Fibroblast of skin of back (primary cell): ENCODE measurements at places on chromosomes 3 and 15.

DNA sequence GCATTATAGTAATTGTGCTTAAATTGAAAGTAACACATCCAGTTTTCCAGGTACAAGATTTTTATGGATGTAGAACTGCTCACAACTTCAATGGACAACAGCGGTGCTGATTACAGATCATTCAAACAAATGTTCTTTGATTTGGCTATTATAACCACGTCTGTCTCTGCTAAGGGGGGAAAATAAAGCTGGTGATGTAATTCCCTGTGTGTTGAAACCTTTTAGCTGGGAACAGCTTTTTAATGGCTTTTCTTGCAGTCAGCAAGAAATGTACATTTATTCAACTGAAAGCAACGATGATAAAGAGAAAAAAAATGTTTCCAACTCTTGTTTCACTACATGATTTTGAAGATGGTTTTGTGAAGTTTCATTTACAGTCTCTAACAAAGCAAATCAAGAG lies 431.9 kb upstream of the AGTR1 start:
- DNase-seq, result no peak

- no peak for DNase-seq
These were observed 660 bp upstream of the BCL2L10 start for GRCh38 chr15:52113235-52113634.

- no peak for DNase-seq
These were observed 334.2 kb downstream of the KLF13 start for GRCh38 chr15:31660816-31661215.

DNA sequence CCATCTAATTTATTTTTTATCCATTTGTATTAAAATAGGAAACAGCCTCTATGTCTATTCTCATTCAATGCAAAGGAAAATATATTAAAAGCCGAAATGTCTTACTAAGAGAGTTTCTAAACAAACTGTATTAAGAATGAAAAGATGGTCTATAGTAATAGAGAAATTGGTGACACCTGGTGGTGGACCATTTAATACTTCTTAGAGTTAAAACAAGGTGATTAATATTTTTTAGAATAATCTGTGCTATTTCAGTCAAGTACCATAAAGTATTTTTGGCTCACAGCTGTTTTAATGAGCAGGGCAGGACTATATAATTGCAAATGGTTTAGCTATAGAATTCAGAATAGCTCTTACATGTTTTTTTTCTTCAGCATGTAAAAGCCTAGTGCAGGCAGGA lies 55.7 kb downstream of the SYNPR start:
- DNase-seq, result no peak

- DNase-seq, result no peak
These were observed 422.5 kb upstream of the SEMA6D start for GRCh38 chr15:47294765-47295259.

GRCh38 chr15:31367730-31368344 lies 41.2 kb downstream of the KLF13 start:
- no peak for DNase-seq

DNA sequence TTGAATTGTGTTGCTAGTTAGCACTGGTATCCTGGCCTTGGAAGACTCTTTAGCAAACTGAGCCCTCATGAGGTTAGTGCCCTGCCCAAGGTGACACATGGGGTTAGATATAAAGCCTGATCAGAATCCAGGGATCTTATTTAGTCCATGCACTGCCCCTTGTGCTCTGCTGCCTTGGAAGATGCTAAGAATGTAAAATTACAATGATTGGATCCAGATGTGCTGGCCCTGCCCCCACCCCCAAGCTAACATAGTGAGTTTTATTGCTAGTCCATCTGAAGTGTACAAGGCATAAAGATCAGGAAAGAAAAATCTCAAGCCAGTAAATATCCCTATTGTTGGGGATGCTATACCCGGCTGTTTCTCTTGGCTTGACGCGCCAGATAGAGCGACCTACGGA lies 248.1 kb upstream of the C2CD4B start:
- DNase-seq, result peak; percentile 44

GRCh38 chr15:82894971-82895520 lies 57.5 kb downstream of the HOMER2 start:
- DNase-seq, result peak; percentile 40

DNA sequence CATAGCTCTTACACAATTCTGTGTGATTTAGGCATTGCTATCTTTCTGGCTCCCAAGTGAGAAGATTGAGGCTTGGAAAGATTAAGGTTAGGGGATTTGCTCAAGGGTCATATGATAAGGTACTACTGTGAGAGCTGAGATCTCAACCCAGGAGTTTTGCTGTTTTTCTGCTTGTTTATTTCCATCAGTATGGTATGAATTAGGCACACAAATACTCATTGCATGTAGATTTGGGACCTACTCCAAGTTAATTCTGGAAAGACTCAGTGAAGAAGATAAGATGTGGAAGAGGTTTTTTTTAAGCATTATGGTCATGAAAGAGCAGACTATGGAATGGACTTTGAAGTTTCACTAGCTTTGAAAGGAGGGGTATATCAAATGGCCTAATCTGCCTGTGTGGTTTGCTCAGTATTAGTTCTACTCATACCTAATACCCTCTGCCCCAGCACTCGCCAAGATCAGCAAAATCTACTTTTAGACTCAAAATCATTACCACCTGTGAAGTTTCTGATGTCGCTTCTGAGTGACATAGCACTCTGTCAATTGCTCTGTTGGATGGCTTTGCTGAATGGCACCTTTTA lies 12.5 kb downstream of the MBNL1 start:
- no peak for DNase-seq

- DNase-seq, result no peak
These were observed 5.0 kb upstream of the FOXB1 start for GRCh38 chr15:59998950-59999611.

GRCh38 chr3:166554023-166554422 lies 716.8 kb upstream of the BCHE start:
- DNase-seq, result no peak

DNA sequence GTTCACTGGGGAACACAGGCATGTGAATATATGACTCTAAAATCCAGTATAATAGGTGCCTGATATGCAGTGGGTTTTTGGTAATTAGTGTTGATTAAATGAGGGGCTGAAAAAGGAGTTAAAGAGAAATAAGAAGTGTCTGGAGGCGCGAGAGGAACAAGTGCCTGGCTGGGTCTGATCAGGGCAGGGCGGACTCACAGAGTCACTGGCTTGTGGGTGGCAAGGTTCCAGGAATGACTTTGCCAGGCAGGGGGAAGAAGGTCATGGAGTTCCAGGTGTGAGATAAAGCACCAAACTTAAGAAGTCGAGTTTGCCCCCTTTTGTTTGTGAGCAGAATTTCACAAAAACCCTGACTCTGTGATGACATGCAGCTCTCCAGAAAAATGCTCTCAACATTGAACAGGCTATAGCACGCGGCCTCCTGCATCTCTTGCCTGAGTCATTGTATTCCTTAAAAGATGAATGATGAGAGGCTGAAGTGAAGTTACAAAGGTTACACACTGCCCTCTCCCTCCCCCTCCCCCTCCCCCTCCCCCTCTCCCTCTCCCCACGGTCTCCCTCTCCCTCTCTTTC lies 63.0 kb upstream of the LMCD1 start:
- DNase-seq, result no peak

GRCh38 chr3:46984591-46985459 lies 5.4 kb downstream of the NBEAL2 start:
- DNase-seq, result no peak
